ENCODE measurements at places on chromosomes 13 and 19.

DNA sequence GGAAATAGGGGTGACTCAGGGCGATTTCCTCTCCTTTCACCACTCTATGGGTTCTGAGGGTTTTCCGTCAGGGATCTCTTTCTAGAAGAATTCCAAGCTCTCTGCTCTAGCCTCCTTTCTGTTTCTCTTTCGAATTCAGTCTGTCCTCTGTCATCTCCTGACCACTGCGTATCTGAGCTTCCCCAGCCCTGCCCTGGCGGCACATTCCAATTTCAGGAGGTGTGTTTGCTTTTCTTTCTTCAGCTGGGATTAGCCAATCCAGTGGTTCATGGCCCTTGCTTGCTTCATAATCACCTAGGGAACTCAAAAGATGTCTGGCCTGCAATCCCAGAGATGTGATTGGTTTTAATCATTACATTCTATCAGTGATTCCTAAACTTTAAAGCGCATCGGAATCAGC is 9.4 kb downstream of the IFNL2 start:
- DNase-seq: no peak

DNA sequence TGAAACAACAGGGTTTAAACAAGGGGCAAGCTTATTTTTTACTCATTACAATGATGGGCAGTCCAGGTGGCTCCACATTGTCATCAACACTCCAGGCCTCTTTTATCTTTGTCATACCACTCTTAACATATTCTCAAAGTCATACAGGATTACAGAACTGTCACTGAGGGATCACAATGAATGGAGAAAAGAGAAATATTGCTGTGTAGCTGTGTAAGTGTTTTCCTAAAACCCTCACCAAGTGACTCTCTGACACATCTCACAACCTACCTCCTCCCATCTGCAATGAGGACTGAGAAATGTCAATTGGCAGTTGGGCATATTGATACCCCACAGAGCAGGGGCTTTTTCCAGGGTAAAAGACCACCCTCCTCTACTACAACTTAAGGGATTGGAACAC is 562.1 kb downstream of the TBC1D4 start:
- DNase-seq: no peak

GRCh38 chr13:52835071-52835839 is 13.2 kb downstream of the PCDH8 start:
- no peak for DNase-seq

GRCh38 chr19:15212711-15213110 is 11.9 kb upstream of the NOTCH3 start:
- DNase-seq: no peak

- DNase-seq: peak; percentile 37
Measured at GRCh38 chr19:38514812-38515633, 81.5 kb downstream of the RYR1 start.

- no peak for DNase-seq
Measured at GRCh38 chr13:23770973-23771372, 118.2 kb downstream of the MIPEP start.

- DNase-seq: no peak
Measured at GRCh38 chr13:98529171-98529570, 47.7 kb downstream of the STK24 start.

DNA sequence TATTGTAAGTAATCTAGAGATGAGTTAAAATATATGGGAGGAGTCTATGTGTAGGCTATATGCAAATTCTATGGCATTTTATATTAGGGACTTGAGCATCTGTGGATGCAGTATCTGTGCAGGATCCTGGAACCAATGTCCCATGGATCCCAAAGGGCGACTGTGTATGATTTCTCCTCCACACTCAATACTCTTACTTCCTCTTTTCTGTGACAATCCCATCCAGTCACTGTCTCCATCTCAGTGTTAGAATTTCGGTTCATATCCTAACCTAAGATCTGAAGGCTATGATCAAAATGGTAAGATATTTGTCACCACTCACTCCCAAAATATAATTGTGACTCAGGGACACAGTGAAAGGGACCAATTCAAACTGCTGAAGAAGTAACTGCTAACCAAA is 15.1 kb upstream of the ZNF599 start:
- no peak for DNase-seq

DNA sequence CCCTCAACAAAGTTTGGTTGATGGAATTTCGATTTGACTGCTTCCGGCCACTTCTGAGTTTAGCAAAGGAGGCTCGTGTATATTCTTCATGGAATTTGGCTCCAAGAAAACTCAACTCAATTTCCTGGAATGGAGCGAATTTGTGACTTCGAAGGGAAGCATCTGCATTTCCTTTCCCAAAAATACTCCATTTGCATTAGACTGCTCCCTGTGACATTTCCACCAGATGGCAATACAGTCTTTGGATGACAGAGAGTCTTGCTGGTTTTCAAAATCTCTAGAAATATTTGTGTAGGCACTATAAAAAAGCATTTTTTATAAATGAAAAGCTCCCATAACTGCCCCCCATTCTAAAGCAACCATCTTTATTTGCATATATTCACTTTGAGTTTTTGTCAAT is 4.1 kb downstream of the C1QTNF9 start:
- no peak for DNase-seq

- DNase-seq: no peak
Measured at GRCh38 chr13:91050970-91051369, 296.5 kb upstream of the MIR17HG start.

DNA sequence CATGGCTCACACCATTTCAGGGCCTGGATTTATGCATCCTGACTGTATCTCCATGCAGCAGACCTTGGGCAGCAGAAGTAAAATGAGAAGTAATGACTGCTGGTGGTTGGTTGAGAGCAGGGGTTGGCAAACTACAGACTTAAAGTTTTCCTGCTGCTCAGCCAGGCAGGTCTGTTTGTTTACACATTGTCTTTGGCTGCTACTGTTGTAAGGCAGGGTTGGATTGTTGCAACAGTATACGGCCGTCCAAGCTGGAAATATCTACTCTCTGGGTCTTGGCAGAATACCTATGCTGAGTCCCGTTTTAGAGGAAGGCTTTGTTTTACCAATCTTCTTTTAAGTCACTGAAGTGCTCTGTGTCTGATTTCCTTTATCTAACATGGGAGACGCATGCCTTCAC is 13.5 kb downstream of the SNRNP70 start:
- DNase-seq: no peak

DNA sequence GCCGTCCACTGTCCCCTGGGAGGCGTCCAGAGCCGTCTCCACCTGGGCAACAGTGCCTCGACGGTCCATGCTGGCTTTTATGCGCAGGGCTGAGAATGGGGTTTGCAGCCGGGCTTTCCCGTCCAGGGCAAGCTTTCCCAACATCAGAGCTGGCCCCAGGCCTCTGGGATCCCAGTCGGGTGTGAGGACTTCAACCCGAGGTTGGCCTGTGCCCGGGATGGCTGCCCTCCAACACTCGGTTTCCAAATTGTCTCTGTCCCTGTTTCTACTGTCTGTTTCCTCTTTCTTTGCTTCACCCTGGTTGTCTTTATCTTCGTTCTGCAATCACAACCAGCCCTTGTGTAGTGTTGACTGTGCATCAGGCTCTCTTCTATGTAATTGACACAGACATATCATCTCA is at the start of gene IFNL4:
IFNL4 (minus strand) TSS at position 51 of the 400 bp plus-strand sequence.
- no peak for DNase-seq

Data from left colon (tissue), 2 donors.